ENCODE measurements at places on chromosomes 4 and X.

DNA sequence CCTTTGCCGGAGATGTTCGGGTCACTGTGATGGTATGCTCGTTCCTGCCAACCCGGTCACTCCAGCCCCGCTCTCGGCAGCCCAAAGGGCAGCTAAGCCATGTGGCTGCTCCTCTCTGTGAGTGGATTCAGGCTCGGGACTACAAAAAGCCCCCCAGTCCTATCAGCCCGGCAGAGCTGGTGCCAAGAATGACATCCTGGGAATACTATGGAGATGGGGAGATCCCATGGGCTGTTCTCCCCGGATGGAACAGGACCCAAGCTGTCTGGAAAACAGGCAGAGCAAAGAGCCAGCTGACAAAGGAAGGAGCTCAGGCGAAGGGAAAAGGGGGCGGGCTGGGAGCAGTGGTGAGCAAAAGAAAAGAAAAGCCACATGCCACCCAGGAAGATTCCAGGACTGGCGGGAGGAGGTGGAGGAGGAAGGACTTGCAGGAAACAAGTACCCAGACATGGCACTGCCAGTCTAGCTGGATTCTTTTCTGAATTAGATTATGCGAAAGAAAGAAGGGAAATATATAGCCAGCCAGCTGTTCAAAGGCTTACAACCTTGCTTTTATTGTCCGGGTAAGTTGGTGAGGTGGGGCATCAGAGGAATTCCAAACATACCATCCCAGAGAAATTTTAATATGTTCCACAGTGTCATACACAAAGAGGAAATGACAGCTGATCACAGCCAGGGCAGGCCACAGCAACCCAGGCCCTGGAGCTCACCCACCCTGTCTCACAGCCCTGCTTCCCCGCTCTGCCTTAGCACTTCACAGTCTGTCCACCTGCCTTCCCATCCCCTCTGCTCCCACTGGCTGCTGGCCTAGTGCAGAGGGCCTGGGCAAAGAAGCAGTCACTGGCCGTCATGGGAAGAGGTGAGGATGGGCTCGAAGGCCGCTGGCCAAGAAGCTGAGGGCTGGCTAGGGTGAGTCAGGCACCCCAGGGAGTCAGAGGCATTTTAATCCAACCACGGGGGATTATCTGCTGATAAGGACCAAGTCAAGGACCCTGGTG is 3.4 kb downstream of the NDP start:
- DNase-seq, result no peak

DNA sequence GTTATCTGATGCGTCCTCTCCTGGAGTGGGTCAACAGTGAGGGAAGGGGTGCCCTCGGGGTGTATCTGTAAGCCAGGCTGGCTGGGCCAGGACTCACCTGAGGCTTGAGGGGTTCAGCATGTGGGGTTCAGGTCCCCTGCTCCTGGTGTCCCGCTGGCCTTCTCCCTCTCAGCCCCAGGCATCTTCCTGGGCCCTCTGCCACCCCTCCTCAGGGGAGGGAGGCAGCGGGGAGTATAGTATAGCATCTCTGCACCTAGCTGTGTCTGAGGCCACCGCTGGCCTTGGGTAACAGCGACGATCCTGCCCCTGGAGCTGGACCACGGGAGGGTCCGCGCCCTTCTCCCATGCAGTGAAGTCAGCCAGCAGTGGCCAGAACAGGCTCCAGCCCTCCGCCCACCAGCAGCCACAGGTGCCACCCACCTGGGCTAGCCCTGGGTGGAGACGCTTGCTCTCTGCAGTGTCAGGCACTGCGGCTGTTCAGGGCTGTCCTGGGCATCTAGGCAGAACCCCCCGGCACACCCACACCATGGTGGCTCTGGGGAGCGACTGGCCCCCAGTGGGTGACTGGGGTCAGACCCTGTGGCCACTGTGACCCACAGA is 110.7 kb upstream of the NKX1-1 start:
- DNase-seq, result no peak

DNA sequence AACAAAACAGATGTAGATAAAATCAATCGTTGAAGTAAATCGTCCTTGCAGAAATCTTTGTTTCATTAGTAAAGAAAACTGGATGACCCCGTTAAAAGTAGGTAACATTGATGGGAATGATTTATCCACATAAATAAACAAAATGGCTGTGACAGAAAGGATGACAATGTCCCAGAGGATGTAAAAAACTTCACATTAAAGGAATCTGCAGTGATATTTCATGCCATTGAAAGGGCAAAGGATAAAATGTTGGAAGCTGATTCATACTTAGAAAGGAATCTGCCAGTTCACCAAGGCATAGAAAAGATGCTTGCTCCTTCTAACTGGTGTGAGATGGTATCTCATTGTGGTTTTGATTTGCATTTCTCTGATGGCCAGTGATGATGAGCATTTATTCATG is 24.2 kb upstream of the EPGN start:
- DNase-seq, result no peak

- DNase-seq, result no peak
Observed at GRCh38 chr4:78940752-78941151, 1.5 kb upstream of the PAQR3 start.

GRCh38 chr4:104416725-104417356 is 77.9 kb downstream of the CXXC4 start:
- no peak for DNase-seq

DNA sequence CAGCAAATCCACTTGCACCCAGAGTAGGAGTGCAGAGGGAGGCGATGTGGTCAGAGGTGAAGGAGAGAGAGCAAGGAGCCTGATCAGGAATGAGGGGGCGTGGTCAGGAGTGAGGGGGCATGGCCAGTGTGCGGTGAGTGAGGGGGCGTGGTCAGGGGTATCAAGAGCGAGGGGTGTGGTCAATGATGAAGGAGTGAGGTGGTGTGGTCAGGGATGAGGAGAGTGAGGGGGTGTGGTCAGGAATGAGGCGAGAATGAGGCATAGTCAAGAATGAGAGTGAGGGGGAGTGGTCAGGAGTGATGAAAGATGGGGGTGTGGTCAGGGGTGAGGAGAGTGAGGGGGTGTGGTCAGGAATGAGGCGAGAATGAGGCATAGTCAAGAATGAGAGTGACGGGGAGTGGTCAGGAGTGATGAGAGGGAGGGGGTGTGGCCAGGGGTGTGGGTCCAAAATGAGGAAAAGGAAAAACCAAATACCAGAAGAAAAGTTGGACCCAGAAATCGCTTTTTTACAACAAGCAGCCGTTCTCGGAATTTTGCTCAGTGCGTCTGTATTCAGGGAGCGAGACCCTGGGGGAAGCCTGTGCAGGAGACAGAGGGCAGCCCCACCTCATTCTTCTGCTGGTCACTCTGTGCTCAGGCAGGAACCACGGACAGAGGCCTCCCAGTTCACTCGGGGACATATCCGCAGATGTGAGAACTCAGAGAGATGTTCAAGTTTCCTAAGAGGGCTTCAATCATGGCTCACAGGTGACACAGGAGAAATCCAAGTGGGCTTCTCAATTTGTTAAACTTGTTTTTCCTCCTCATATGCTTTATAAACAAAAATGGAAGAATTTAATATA is 47.5 kb downstream of the MAGEA1 start:
- DNase-seq, result no peak

DNA sequence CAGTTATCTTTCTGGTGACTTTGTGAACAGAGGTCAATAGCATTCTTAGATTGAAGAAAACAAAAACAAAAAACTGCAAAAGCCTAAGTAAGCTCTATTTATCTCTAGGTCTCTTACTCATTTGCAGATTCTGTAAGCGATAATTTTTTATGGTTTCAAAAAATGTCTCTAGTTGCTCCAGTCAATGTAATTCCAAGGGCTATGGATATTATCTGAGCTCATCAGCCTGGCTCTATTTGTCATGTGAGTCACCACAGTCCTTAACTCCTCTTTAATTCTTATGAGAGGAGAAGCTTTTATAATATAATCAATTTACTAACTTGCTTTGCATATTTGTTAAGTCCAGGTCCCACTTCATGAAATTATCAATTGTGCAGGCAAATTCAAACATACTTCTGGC is 79.1 kb downstream of the NPFFR2 start:
- no peak for DNase-seq

GRCh38 chr4:32133141-32133540 is 1413.0 kb downstream of the PCDH7 start:
- DNase-seq, result no peak
